ENCODE measurements at places on chromosomes 12 and 14. TPM values are rescaled to one million over a fixed set of nuclear protein-coding genes. Genes with fewer than 3 reads are reported as not detected.

FAM222A gene
- 24.3 TPM for total RNA-seq

DNA sequence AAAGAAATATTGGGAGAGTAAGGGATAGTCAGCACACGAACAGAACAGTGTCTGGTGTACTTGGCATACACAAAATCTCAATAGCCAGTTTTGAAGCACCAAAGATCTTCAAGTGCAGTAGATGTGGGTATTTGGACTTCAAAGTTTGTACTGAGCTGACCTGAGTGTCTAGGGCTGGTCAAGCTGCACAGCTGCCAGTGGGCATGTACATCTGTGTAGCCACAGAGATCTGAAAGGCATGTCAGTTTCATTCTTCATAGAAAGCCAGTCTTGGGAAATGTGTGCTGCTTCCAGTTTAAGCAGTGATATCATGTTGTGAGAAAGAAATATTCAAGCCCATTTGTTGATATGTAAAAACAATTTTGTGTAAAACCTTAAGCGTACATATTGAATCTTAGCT, 279.0 kb upstream of the SYT10 start:
- no peak for DNase-seq
- H3K4me3 ChIP-seq = no peak overlapping the region
- H3K4me1 ChIP-seq = no peaks in the 10 kb centered on the region
- H3K36me3 ChIP-seq = no peaks in the 10 kb centered on the region
- no peak overlapping the region for H3K27ac ChIP-seq
- H3K27me3 ChIP-seq = no peaks in the 10 kb centered on the region

- no peak overlapping the region for H3K27ac ChIP-seq
- no peaks in the 10 kb centered on the region for H3K36me3 ChIP-seq
- H3K27me3 ChIP-seq = no peaks in the 10 kb centered on the region
These were observed 125.3 kb upstream of the ATF7IP start for GRCh38 chr12:14239935-14240872.

SYCP3 gene
- total RNA-seq = not detected

- H3K4me1 ChIP-seq = no peaks in the 10 kb centered on the region
- H3K36me3 ChIP-seq = no peaks in the 10 kb centered on the region
These were observed 645.2 kb downstream of the MED13L start for GRCh38 chr12:115632308-115632707.

ERH gene
- 47.4 TPM for total RNA-seq

DNA sequence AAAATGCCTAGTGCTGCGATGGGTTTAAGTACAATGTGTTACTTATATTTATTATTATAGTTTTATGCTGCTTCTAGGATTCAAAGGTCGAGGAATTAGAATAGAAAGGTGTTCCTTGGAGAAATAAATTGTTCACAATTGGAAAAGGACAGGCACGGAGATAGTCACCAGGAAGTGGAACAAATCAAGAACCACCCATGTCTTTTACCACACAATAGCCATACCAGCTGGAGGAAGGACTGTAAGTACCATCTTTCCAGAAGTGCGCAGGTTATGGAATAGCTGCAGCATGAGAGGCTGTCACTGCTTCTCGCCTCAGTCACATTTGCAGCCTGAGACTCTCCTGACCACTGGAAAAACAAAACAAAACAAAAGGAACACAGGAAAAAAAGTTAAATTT, 40.5 kb upstream of the MANSC4 start:
- no peaks in the 10 kb centered on the region for H3K4me1 ChIP-seq
- no peaks in the 10 kb centered on the region for H3K36me3 ChIP-seq
- no peak for DNase-seq
- H3K4me3 ChIP-seq = no peak overlapping the region
- H3K27me3 ChIP-seq = no peaks in the 10 kb centered on the region

GRCh38 chr14:40955131-40955505, 651.6 kb upstream of the LRFN5 start:
- no peak overlapping the region for H3K4me3 ChIP-seq
- no peak for DNase-seq
- no peak overlapping the region for H3K27ac ChIP-seq
- no peaks in the 10 kb centered on the region for H3K27me3 ChIP-seq

CLEC2A gene
- not detected for total RNA-seq

GRCh38 chr12:75525263-75525662, 13.9 kb upstream of the KRR1 start:
- H3K36me3 ChIP-seq = no peaks in the 10 kb centered on the region
- H3K27ac ChIP-seq = no peak overlapping the region
- no peak overlapping the region for H3K4me3 ChIP-seq

DNA sequence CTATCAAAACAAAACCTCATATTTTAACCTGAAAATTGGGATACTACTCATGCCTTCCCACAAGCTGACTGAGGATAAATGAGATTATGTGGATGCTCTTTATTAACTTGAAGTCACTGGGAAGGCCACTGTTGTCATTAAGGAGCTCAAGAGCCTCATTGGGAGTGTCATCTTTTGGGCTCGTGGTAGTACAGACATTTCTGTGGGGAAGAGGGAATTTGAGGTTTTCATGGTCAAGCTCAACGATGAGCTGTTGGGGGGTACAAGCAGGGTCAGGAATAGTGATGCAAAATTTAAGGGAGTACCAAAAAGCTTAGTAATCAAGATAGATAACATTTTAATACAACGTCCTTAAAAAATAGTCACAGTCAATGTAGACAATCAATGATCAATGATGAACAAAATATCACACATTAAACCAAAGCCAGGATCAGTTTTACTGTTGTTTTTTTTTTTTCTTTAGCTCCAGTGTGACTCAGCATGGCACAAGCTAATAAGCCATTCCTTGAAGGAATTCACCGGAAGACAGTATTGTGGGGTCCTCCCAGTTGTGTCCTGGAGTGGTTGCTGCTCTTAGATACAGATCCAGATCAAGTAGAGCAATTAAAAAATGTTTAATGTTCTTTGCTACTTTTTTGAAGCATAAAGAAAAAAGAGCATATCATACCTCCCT, 130.9 kb downstream of the C12orf75 start:
- H3K4me3 ChIP-seq = no peak overlapping the region
- H3K4me1 ChIP-seq = peaks cover 11% of the 10 kb centered on the region
- H3K36me3 ChIP-seq = no peaks in the 10 kb centered on the region
- H3K27me3 ChIP-seq = no peaks in the 10 kb centered on the region

- H3K4me1 ChIP-seq = no peaks in the 10 kb centered on the region
- H3K4me3 ChIP-seq = no peak overlapping the region
- no peaks in the 10 kb centered on the region for H3K36me3 ChIP-seq
- H3K27me3 ChIP-seq = no peaks in the 10 kb centered on the region
These were observed 34.3 kb downstream of the SLC15A4 start for GRCh38 chr12:128789356-128789929.

DNA sequence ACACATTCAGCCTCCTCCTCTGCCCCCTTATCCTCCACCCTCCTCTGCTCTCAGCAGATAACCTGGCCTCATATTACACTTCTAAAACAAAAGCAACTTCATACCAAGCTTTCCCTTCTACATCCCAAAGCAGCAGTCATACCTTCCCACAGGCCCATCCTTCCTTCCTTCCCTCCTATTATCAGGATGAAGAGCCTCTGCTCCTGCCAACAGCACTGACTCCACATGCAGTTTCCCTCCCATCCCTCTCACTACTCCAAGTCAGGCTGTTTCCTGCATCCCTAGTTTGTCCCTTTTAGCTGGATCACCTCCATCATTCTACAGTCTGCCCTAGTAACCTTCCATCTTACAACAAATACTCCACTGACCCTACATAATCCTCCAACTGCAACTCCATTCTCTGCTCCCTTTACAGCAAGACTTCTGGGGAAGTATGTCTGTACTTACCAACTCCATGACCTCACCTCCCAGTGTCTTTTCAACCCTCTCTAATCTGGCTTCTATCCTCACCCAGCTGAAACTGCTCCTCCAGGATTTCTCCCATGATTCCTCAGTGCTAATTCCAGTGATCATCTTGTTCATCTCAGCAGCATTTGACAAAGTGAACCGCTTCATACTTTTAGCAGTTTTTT, 4.9 kb upstream of the YEATS4 start:
- no peak for DNase-seq
- H3K27me3 ChIP-seq = no peaks in the 10 kb centered on the region
- H3K27ac ChIP-seq = no peak overlapping the region
- H3K4me3 ChIP-seq = no peak overlapping the region
- H3K36me3 ChIP-seq = no peaks in the 10 kb centered on the region
- H3K4me1 ChIP-seq = peaks cover 6% of the 10 kb centered on the region

NR1H4 gene
- total RNA-seq = not detected

ENDOU gene
- total RNA-seq = 0.16 TPM

Measured in gastrocnemius medialis (tissue), 4 donors.